ENCODE measurements at places on chromosomes 1 and 21. TPM values are rescaled to one million over a fixed set of nuclear protein-coding genes. Genes with fewer than 3 reads are reported as not detected.

HCN3 gene
- total RNA-seq: 5.4 TPM

IL24 gene
- total RNA-seq: not detected

LRRC53 gene
- not detected for total RNA-seq

SERPINC1 gene
- not detected for total RNA-seq

ASAP3 gene
- not detected for total RNA-seq

SLFNL1 gene
- 0.12 TPM for total RNA-seq

LRRC38 gene
- total RNA-seq: not detected

QSOX1 gene
- 25.4 TPM for total RNA-seq

ANGPTL1 gene
- total RNA-seq: not detected

OR2W3 gene
- total RNA-seq: not detected

CRNN gene
- not detected for total RNA-seq

AGO4 gene
- 12.1 TPM for total RNA-seq

GRIK1 gene
- not detected for total RNA-seq

NPHP4 gene
- 15.4 TPM for total RNA-seq

DEPDC1 gene
- 28.3 TPM for total RNA-seq

RBP7 gene
- total RNA-seq: not detected

GDAP2 gene
- 22.5 TPM for total RNA-seq

SLC16A4 gene
- total RNA-seq: 0.14 TPM

GRCh38 chr1:97814804-97815203, 106.0 kb downstream of the DPYD start:
- H3K27me3 ChIP-seq: no peaks in the 10 kb centered on the region
- H3K36me3 ChIP-seq: peaks cover 2% of the 10 kb centered on the region
- H3K27ac ChIP-seq: no peak overlapping the region

GRCh38 chr1:58885998-58886397, 102.2 kb upstream of the JUN start:
- DNase-seq: no peak
- no peak overlapping the region for H3K4me3 ChIP-seq
- peaks cover 2% of the 10 kb centered on the region for H3K36me3 ChIP-seq
- no peaks in the 10 kb centered on the region for H3K27me3 ChIP-seq

DNA sequence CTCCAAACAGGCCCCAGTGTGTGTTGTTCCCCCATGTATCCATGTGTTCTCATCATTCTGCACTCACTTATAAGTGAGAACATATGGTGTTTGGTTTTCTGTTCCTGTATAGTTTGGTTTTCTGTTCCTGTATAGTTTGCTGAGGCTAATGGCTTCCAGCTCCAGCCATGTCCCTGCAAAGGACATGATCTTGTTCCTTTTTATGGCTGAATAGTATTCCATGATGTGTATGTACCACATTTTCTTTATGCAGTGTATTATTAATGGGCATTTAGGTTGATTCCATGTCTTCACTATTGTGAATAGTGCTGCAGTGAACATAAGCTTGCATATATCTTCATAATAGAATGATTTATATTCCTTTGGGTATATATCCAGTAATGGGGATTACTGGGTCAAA, 111.8 kb downstream of the MAN1A2 start:
- DNase-seq: no peak
- no peak overlapping the region for H3K4me3 ChIP-seq
- no peaks in the 10 kb centered on the region for H3K27me3 ChIP-seq
- H3K36me3 ChIP-seq: peaks cover 65% of the 10 kb centered on the region
- H3K27ac ChIP-seq: no peak overlapping the region

DNA sequence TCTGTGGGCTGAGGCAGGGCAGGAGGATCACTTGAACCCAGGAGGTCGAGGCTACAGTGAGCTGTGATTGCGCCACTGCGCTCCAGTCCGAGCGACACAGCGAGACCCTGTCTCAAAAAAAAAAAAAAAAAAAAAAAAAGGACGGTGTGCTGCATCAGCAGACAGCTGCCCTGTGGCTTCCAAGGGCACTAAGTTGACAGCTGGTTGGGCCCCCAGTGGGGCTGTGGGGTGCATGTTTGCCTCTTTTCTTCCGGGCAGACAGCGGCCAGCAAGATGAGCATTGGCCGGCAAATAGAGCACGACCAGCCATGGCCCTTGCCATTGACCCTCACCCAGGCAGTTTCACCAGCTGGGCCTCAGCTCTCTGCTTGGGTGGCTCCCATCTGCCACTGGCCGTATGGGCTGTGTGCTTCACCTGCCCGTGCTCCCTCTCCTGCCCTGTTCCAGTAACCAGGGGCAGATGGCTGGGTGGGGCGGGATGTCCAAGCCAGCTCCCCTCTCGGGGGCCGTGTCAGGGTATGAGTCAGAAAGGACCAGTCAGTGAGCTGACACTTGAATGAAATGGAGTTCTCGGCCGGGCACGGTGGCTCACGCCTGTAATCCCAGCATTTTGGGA, 12.3 kb upstream of the SLC25A34 start:
- no peaks in the 10 kb centered on the region for H3K27me3 ChIP-seq
- H3K4me1 ChIP-seq: no peaks in the 10 kb centered on the region
- no peak for DNase-seq
- H3K27ac ChIP-seq: no peak overlapping the region

- H3K4me3 ChIP-seq: peak overlapping the region; percentile 93
- peaks cover 35% of the 10 kb centered on the region for H3K4me1 ChIP-seq
- H3K36me3 ChIP-seq: peaks cover 19% of the 10 kb centered on the region
- peak overlapping the region; percentile 16 for H3K27ac ChIP-seq
- H3K27me3 ChIP-seq: peaks cover 4% of the 10 kb centered on the region
- no peak for DNase-seq
Observed at GRCh38 chr1:89996450-89997110, 1.7 kb downstream of the ZNF326 start.

DNA sequence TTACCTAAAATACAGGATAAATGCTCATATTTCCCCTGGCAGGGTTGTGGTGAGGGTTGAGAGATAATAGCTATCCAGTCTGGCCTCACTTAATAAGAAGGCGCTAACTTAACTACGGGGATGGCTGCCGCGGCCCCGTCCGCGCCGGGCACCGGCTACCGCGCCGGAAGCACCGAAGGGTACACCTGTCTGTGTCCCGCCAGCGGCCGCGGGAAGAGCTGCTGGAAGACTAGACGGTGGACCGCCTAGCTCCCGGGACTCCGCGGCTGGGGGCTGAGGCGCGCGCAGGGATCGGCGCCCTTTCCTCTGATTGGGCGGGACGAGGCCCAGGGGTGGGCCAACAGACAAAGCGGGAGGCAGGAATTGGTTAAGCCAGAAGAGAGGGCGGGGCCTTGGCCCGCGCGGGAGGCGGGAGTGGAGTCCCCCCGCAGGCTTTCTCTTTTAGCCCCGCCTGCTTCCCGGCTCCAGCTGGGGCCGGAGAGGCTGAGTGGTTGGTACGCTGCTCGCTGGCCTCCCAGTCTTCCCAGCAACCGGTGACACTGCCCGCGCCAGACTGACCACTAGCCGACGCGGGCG, at the start of gene ZNF672:
TSS of gene ZNF672 (plus strand) at position 444 of the 576 bp plus-strand sequence. CDS start 9,051 bp downstream, outside the sequence.
- H3K4me1 ChIP-seq: peaks cover 25% of the 10 kb centered on the region
- no peak within 1 kb of the TSS for H3K27ac ChIP-seq
- peak; percentile 97 for DNase-seq

- H3K4me3 ChIP-seq: no peak overlapping the region
- peaks cover 40% of the 10 kb centered on the region for H3K36me3 ChIP-seq
- no peak overlapping the region for H3K27ac ChIP-seq
- peak; percentile 12 for DNase-seq
- H3K4me1 ChIP-seq: peaks cover 14% of the 10 kb centered on the region
- H3K27me3 ChIP-seq: no peaks in the 10 kb centered on the region
Observed at GRCh38 chr1:160351629-160352028, 8.4 kb downstream of the NCSTN start.

- H3K36me3 ChIP-seq: peaks cover 5% of the 10 kb centered on the region
- peak overlapping the region; percentile 96 for H3K27ac ChIP-seq
- H3K4me1 ChIP-seq: peaks cover 70% of the 10 kb centered on the region
- no peak for DNase-seq
Observed at GRCh38 chr1:161185732-161186311, 8.5 kb upstream of the B4GALT3 start.

DNA sequence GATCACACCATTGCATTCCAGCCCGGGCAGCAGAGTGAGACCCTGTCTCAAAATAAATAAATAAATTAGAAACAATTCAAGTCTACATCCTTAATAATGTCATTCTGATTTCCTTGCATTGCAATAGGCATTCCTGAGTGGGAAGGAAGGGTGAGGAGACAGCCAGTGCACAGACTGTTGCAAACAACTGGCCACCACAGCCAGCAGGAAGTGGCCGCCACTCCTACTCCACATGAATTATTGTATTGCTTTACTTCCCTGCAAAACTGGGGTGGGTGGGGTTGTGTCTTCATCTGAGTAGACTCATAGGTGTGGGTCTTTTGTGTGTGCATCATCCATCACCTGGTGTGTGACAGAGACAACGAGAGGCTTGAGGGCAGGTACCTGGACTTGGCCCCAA, 60.1 kb downstream of the OPTC start:
- H3K36me3 ChIP-seq: no peaks in the 10 kb centered on the region
- no peak for DNase-seq
- no peak overlapping the region for H3K4me3 ChIP-seq
- peaks cover 16% of the 10 kb centered on the region for H3K27me3 ChIP-seq

DNA sequence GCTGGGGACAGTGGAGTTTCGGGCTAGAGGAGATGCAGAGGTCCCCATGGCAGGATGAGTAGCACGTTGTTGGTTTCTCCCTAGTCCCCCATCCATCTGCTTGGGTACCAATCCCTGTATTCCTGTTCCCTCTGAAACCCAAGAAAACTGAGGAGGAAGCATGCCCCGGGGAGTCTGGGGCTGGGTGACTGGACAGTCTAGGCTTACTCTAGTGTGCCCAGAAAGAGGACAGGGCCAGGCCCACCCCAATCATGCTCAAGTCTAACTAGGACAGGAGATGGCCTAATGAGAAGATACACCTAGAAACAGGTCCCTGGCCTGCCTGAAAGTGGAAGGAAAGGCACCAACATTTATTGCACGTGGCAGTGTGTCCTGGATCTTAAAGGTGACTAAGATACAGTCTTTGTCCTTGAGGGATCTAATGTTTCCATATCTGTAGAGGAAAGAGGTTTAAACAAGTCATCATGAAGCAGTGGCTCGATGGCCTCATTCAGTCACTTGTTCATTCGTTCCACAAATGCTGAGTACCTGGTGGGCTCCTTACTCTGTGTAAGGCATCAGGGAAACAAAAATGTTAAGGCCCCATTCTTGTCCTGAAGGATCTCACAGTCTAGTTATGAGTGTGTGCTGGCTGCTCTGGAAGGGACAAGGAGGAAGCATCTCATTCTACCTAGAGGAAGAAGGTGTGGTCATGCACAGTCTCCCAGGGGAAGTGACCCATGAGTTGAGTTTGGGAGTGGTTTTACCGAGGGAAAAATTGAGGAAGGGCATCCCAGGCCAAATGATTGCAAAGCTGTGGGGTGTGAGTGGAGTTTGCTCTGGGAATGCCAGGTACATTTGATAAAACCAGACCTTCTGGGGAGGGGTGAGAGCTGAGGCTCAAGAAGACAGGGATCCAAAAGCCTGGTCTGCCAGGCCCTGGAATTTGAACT, 10.0 kb downstream of the CDK18 start:
- peaks cover 5% of the 10 kb centered on the region for H3K4me1 ChIP-seq
- H3K36me3 ChIP-seq: no peaks in the 10 kb centered on the region
- no peaks in the 10 kb centered on the region for H3K27me3 ChIP-seq
- H3K4me3 ChIP-seq: no peak overlapping the region
- DNase-seq: no peak
- H3K27ac ChIP-seq: no peak overlapping the region

DNA sequence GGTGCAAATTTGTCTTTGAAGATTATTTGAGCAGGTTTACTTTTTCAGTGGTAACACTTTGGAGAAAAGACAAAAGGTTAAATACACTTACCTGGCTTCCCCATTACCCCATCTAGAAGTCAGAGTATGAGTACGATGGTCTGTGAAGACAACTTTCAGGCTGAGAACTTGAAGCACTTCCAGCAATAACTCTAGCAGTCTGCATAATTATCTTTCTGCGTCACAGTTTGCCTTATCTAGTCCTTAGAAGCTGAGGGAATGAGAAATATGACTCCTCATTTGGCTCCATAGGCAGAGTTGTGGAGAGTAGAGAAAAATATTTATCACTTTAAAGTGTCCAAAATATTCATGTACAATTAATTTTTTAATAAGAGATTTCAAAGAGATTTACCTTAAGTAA, 323.4 kb upstream of the CAMK1G start:
- no peaks in the 10 kb centered on the region for H3K36me3 ChIP-seq
- no peak for DNase-seq
- no peaks in the 10 kb centered on the region for H3K27me3 ChIP-seq
- no peaks in the 10 kb centered on the region for H3K4me1 ChIP-seq
- no peak overlapping the region for H3K27ac ChIP-seq

GRCh38 chr1:72288886-72289285, 6.5 kb upstream of the NEGR1 start:
- no peak overlapping the region for H3K4me3 ChIP-seq
- no peaks in the 10 kb centered on the region for H3K4me1 ChIP-seq
- H3K36me3 ChIP-seq: no peaks in the 10 kb centered on the region

DNA sequence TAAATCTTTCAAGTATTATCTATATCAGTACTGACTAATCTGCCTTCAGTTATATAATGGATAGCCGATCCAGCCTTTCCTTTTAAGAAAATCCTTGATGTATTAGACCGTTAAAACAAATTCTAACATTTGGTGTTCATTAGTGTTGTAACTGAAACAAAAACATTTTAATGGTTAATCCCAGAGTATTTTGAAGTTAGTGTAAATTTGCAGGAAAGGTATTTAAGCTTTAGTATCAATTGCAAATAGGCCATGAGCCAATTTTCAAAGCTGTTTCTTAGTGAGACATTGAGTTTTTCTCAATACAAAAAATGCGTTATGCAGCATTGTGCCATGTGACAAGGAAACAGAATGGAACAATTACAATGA, 29.6 kb downstream of the DISP1 start:
- no peak overlapping the region for H3K4me3 ChIP-seq
- no peaks in the 10 kb centered on the region for H3K36me3 ChIP-seq
- H3K4me1 ChIP-seq: no peaks in the 10 kb centered on the region
- no peak overlapping the region for H3K27ac ChIP-seq
- DNase-seq: no peak
- no peaks in the 10 kb centered on the region for H3K27me3 ChIP-seq

- no peaks in the 10 kb centered on the region for H3K36me3 ChIP-seq
- no peaks in the 10 kb centered on the region for H3K27me3 ChIP-seq
- no peaks in the 10 kb centered on the region for H3K4me1 ChIP-seq
- no peak for DNase-seq
Observed at GRCh38 chr1:71438626-71439025, 357.8 kb upstream of the ZRANB2 start.

DNA sequence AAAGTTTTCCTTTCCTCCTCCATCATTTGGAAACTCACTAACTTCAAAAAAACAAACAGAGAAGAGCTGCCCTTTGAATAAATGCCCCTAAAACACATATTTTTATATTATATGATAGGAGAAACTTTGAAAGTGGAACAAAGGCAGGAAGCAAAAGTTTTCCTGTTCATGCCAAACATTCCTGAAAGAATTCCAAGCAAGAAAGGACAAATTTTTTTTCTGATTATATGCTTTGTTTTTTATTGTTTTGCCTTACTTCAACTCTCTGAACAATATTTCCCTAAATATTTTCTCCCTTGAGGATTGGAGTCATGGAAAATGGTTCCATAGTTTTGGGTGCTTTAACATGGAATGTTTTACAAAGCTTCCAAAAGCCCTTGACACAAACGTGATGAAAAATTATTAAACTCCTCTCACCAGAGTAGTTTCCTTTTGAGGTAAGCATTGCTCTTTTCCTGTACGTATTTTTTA, 638.5 kb upstream of the CAMK1G start:
- H3K4me1 ChIP-seq: no peaks in the 10 kb centered on the region
- DNase-seq: no peak
- peaks cover 2% of the 10 kb centered on the region for H3K27me3 ChIP-seq
- H3K4me3 ChIP-seq: no peak overlapping the region
- no peak overlapping the region for H3K27ac ChIP-seq
